ENCODE measurements at places on chromosomes 7 and 10. TPM values are rescaled to one million over a fixed set of nuclear protein-coding genes. Genes with fewer than 3 reads are reported as not detected.
A peak's percentile ranks its signal among the peaks of the same experiment; 100 is the strongest.

Gene SFTPA2
- total RNA-seq = not detected

Gene FRMPD2
- 0.07 TPM for total RNA-seq

Gene FEZF1
- total RNA-seq = 12.9 TPM

DNA sequence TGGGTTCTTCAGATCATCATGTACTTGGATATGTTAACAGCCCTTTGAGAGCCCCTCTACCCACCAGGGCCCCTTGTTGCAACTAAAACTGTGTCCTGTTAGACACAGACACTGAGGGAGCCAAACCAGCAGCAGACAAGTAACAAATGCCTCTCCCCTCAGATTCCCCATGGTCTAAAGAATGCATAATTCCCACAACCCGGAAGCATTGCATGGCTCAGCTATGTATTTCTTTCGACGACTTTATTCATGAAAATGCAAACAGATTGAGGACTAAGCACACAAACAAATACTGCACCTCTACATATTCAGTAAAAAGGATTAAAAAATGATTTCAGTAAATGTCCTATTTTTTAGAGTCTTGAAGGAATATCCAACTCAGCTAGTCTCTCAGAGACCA lies 70.1 kb upstream of the HECW1 start:
- H3K36me3 ChIP-seq = no peaks in the 10 kb centered on the region
- DNase-seq = no peak
- H3K4me1 ChIP-seq = no peaks in the 10 kb centered on the region
- H3K4me3 ChIP-seq = no peak overlapping the region
- no peak overlapping the region for H3K27ac ChIP-seq

DNA sequence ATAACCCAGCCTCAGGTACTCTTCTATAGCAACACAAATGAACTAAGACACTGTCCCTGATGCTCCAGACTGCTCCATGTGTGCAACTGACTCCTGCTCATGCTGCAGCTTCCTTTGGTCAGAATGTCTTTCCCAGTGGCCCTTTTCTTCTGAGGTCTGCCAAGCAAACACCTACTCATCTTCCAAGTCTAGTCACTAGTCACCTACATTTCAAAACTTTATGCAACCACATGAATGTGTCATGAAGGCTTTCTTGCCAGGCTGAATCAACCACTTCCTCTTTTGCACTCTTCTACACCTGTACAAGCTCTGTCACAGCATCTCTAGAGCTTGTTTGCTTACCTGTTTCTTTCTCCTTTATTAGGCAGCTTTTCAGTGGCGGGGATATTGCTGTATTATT lies 75.8 kb downstream of the LSMEM1 start:
- no peaks in the 10 kb centered on the region for H3K36me3 ChIP-seq
- no peaks in the 10 kb centered on the region for H3K27me3 ChIP-seq
- H3K27ac ChIP-seq = no peak overlapping the region
- DNase-seq = no peak
- no peak overlapping the region for H3K4me3 ChIP-seq
- H3K4me1 ChIP-seq = no peaks in the 10 kb centered on the region

DNA sequence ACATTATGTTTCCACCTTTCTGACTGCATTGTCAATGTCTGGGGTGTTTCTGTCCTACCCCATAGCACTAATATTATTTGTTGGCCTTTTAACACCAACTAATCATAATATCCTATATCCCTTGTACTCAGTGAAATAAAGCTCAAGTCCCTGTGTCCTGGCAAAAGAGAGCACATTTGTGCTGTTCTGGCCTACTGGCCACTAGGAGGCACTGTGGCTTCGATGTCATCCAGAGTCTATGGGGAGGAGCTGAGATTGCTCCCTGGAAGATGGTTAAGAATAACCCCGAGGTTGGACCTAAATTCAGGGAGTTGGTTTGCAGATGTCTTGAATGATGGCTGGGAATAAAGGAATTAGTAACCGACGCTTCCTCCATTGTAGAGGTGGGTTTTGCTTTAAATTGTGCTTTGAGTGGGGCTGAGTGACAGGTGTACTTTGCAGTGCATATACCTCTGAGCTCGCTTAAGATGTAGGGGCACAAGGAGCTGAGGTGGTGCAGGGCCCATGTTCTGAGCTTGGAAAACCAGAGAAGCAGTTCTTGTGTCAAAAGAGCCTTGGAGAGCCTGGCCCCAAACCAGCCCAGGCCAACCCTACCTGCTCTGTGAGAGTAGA lies 191.2 kb upstream of the PRSS1 start:
- no peak overlapping the region for H3K27ac ChIP-seq
- H3K4me3 ChIP-seq = no peak overlapping the region
- DNase-seq = peak; percentile 23
- H3K4me1 ChIP-seq = no peaks in the 10 kb centered on the region
- no peaks in the 10 kb centered on the region for H3K27me3 ChIP-seq

DNA sequence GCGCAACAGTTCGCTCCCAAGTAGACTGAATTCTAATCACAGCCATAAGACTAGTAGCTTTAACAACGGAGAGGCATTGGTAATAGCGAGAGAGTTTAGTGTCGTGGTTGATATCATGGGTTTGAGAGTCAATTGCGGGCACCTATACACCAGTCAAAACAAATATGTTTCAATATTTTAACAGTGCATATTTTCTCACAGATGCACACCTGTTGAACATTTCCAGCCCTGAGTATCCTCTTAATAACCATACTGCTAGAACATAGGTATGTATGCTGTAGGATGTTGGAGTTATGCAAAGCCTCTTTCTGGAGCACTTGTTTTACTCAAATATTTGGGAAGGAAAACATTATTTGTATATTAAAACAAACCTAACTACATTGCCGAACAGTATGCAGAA lies 92.9 kb downstream of the FAM107B start:
- DNase-seq = no peak
- H3K27ac ChIP-seq = no peak overlapping the region

DNA sequence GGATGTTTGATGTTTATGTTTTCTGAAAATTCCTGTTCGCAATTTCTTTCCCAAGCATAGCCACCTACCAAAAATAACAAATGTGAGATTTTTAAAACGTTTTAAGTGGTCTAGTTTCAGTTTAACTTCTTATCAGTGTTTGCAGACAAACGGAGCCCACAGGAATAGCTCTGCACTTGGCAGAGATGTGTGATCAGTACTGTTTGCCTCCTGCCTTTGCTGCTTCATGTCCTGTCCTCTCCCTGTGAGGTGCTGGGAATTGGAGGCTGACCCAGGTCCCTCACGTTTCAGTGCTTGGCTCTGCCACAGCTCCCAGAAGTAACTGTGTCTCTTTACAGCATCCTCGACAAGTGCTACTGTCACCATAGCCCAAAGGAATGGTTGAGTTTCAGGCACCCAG lies 1.2 kb downstream of the UCN3 start:
- H3K27ac ChIP-seq = no peak overlapping the region
- no peaks in the 10 kb centered on the region for H3K4me1 ChIP-seq
- H3K27me3 ChIP-seq = no peaks in the 10 kb centered on the region

DNA sequence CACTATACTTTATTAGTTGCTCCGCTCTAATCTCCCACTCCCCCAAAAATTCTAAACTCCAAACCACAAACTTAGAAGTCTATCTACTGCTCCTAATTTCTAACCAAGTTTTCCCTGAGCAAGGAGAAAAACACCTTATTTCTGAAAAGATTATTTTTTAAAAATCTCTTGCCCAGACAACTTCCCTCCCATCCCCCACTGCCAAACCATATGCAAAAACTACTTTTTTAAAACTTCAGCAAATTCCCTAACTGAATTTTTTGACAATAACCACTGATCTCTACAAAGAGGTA lies 1.9 kb downstream of the UBE2H start:
- DNase-seq = no peak
- no peaks in the 10 kb centered on the region for H3K36me3 ChIP-seq
- no peaks in the 10 kb centered on the region for H3K27me3 ChIP-seq
- peak overlapping the region; percentile 93 for H3K27ac ChIP-seq

- no peak overlapping the region for H3K4me3 ChIP-seq
- no peak overlapping the region for H3K27ac ChIP-seq
- no peaks in the 10 kb centered on the region for H3K27me3 ChIP-seq
- no peaks in the 10 kb centered on the region for H3K36me3 ChIP-seq
These were observed 703.5 kb upstream of the SEMA3D start for GRCh38 chr7:85890244-85890811.

- H3K27ac ChIP-seq = no peak overlapping the region
- peaks cover 6% of the 10 kb centered on the region for H3K4me1 ChIP-seq
- no peak overlapping the region for H3K4me3 ChIP-seq
These were observed 69.0 kb downstream of the TNRC18 start for GRCh38 chr7:5354460-5355232.

- no peaks in the 10 kb centered on the region for H3K36me3 ChIP-seq
- H3K4me1 ChIP-seq = no peaks in the 10 kb centered on the region
- H3K27me3 ChIP-seq = no peaks in the 10 kb centered on the region
These were observed 35.5 kb downstream of the SEMA3C start for GRCh38 chr7:80883154-80884025.

Data from H1 (cell line).